ENCODE measurements at places on chromosomes 6 and 20. TPM values are rescaled to one million over a fixed set of nuclear protein-coding genes. Genes with fewer than 3 reads are reported as not detected.

Gene SEMG1
- polyA plus RNA-seq, result not detected

DNA sequence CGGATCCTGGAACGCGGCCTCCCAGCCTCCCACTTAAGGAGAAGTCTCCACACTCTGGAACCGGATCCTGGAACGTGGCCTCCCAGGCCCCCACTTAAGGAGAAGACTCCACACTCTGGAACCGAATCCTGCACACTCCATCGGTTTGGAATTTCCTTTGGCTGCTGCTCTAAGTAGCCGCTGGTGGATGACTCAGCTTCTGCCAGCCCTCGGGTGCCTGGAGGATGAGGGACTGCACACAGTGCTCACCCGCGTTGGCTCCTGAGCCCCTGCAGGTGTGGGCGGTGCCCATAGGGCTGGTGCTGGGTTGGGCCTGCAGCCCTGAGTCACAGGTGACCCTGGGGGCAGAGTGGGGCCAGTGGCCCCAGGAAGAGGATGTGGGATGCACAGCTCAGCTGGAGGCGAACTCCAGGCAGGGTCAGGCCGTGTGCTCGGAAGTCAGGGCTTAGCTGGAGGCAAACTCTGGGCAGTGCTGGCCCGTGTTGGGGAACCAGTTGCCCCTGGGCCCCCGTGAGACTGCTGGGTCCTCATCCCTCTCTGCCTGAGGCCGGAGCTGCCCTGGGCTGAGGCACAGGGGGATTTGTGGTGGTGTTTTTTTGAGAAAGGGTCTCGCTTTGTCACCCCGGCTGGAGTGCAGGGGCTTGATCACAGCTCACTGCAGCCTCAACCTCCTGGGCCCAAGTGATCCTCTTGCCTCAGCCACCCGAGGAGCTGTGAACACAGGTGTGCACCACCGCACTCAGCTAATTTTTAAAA is 13.9 kb upstream of the TNFRSF6B start:
- DNase-seq, result peak; percentile 91

- DNase-seq, result no peak
Observed at GRCh38 chr6:53530346-53530745, 14.6 kb downstream of the GCLC start.

DNA sequence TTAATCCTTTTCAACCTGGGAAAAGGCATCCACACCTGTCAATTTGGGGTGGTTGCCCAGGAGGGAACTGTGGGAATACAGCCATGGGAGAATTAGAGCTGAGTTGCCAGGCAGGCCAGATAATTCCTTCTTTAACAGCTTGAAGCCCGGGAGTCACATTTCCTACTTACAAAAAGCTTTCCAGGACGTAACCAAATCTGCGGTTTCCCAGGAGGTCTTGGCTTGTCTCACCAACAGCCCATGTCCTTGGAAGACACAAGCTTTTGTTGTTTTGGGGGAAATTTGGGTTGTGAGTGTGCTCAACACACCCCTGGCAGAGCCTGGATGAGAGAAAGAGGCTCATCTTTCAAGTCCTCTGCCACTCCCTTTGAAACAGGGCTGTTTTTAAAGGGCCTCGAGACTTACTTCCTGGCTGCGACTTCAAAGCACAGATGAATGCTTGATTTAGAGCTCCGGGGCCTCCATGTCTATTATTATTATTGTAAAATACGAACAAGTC is 465.9 kb upstream of the BTBD3 start:
- no peak for DNase-seq

DNA sequence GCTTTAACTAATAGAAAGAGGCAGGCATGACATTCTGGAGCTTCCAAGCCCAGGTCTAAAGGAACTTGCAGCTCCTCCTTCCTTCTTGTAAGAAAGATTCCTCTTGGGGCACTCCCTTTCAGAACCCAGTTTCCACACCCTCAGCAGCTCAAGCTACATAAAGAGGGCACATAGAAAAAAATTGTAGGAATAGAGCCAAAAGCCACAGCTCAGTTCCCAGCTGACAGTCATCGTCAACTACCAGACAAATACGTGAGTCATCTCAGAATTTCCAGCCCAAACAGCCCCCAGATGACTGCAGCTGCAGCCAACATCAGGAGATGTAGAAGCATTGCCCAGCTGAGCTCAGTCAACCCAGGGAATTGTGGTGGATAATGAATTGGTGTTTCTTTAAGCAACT is 349.8 kb upstream of the ARID1B start:
- DNase-seq, result peak; percentile 73

Measured in AG04450 (cell line).